T follicular helper cell (primary cell): ENCODE measurements at places on chromosomes 5 and 9.

- DNase-seq: no peak
Measured at GRCh38 chr9:118595719-118596305, 773.4 kb downstream of the BRINP1 start.

DNA sequence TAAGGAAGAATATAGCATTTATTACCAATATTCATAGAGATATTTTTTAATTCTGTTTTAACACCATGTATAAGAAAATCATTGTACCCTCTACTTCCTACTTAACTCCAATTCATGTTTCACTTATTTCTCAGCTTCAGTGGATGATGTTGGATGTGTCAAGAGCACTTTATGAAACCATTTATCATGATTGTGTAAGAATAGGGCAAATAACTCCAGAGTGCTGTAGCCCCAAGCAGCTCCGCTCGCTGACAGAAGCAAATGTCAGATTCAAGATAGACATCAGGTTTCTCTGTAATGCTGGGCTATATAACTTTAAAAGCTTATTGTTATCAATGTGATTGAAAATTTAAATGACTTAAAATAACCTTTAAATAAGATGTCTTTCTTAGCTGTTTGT is 50.4 kb downstream of the MAST4 start:
- DNase-seq: no peak

DNA sequence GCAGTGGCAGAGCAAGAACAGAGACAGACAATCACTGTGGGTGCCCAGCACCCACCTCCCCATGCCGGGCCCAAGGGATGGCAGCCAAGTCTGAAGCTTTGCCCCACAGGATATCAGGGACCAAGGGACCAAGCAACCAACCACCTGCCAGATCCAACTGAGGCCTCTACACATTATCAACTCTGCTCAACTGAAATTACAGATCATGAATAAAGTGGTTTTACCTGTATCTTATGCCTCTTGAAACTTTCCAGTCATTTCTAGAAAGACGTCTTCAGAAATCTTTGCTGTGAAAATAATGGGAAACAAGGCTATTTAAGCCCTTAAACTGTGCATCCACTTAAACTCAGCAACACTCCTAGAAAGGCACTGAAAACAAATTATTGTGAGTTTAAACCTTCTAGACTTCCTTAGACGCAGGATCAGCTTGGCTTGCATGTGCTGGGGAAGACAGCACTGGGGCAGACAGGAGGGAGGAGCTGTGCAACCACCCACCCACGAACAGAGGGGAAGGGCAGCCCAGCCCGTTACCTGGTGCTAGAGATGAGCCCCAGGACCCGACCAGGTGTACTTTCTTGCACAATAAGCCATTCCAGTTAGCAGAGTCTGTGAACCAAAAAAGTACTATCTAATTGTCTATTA is 80.0 kb downstream of the SEMA4D start:
- no peak for DNase-seq

GRCh38 chr9:128554155-128554862 is 1.9 kb downstream of the SPTAN1 start:
- peak; percentile 10 for DNase-seq

GRCh38 chr9:130128733-130129431 is 43.3 kb upstream of the NCS1 start:
- peak; percentile 43 for DNase-seq

- no peak for DNase-seq
Measured at GRCh38 chr9:37026113-37026930, 7.7 kb downstream of the PAX5 start.

DNA sequence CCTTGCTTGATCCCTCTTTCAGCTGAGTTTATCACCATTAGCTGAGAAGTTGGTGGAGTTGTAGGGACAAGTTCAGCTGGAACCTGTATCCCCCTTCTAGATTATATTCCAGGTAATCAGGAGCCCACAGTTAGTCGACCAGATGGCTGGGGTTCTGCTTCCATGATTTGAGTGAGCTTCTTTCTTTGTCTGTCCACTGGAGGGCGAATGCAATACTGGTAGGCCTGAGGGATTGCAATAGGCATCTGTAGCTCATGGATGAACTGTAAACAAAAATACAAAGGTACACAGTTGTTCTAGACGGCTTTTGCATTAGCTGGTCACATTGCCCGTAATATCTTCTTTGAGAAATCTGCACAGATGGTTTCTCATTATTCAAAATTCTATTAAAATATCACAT is 88.9 kb downstream of the PCSK5 start:
- no peak for DNase-seq

GRCh38 chr5:144297081-144297480 is 126.4 kb downstream of the KCTD16 start:
- no peak for DNase-seq
